Activated CD4-positive, alpha-beta T cell treated with anti-CD3 and anti-CD28 coated beads for 24 hours (primary cell): ENCODE measurements at places on chromosomes 5 and 9.

GRCh38 chr9:137138722-137139467 lies at the start of gene GRIN1:
GRIN1 (plus strand) TSS chr9:137139154; CDS start chr9:137139487, 333 bp downstream.
- no peak for DNase-seq

GRCh38 chr5:56557198-56557597 lies 258.2 kb upstream of the MAP3K1 start:
- DNase-seq = no peak

GRCh38 chr5:172479784-172480115 lies 25.4 kb upstream of the SH3PXD2B start:
- DNase-seq = no peak

GRCh38 chr5:62115014-62115413 lies 191.0 kb upstream of the KIF2A start:
- no peak for DNase-seq
